ENCODE measurements at places on chromosomes 7 and 10.

- no peak for DNase-seq
Observed at GRCh38 chr7:1934017-1934416, 263.9 kb downstream of the ELFN1 start.

DNA sequence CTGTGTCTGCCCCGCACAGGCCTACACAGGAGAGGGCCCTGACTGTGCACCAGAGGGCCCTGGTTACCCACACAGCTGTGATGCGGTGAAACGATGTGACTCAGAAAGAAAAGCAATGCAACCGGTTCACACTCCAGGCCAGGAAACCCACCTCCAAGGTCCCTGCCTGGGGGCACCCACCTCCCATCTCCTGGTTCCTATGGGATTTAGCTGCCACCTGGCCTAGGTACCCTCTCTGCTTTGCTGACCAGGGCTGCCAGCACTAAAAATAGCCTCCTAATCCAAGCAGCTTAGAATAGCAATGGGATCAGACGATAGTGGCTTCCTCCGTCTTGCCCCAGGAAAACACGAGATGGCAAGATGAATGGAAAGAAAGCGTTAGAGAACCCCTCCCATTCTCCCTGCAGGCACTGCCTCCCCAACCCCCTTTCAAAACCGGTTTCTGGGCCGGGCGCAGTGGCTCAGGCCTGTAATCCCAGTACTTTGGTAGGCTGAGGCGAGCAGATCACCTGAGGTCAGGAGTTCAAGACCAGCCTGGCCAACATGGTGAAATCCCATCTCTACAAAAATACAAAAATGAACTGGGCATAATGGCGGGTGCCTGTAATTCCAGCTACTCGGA is 12.4 kb downstream of the RBP3 start:
- no peak for DNase-seq

GRCh38 chr7:28409716-28410627 is 2.3 kb upstream of the CREB5 start:
- DNase-seq: no peak

DNA sequence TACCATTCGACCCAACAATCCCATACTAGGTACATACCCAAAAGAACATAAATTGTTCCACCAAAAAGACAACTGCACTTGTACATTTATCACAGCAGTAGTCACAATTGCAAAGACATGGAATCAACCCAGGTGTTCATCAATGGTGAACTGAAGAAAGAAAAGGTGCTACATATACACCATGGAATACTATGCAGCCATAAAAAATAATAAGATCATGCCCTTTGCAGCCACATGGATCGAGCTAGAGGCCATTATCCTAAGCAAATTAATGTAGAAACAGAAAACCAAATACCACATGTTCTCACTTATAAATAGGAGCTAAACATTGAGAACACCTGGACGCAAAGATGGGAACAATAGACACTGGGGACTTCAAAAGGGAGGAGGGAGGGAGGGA is 79.3 kb upstream of the NEBL start:
- no peak for DNase-seq

DNA sequence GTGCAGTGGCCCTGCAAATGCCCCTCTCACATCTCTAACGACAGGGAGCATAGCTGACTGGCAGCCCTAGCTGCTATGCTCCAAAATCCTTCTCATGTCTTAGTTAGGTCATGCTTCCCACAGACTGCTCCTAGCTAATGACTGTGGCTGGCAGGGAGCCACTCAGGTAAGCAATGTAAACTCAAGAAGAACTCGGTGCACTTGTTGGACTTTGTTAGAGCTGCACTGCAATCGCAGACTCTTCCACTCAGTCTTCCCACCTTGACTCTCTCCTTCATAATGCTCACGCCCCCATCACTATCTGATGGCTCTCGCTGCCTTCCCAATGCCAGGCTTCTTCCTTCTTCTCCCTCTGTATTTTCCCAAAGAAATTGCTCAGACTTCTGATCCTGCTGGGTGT is 24.0 kb downstream of the OR9A2 start:
- no peak for DNase-seq

GRCh38 chr10:119444866-119445265 is 97.7 kb downstream of the RGS10 start:
- DNase-seq: no peak

- DNase-seq: no peak
Observed at GRCh38 chr10:96831200-96831866, 765 bp upstream of the LCOR start.

GRCh38 chr10:110010486-110011378 is 2.9 kb downstream of the ADD3 start:
- peak; percentile 33 for DNase-seq

GRCh38 chr10:47348138-47348651 is at the start of gene RBP3:
TSS of gene RBP3 (plus strand) at chr10:47348363. CDS start at chr10:47348485, 122 bp downstream.
- no peak for DNase-seq

DNA sequence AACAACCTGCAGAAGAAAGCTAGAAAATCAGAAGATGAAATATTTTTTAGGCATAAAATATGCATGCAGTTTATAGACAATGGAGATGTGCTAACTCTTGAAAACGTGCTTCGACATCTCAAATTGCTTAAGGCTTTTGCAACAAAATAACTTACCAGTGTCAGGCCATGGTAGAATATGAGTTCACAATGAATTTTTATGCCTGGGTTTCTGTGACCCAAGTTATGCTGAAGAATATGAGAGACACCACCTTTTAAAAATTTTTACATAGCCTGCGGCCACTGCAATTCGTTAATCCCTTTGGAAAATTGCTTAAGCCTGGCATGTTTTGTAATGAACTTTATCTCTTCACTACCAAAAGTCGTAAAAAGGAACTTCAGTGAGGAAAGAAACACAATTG is 170.1 kb upstream of the AKR1E2 start:
- DNase-seq: no peak

GRCh38 chr7:44145479-44145968 is 4.4 kb upstream of the MYL7 start:
- DNase-seq: no peak

DNA sequence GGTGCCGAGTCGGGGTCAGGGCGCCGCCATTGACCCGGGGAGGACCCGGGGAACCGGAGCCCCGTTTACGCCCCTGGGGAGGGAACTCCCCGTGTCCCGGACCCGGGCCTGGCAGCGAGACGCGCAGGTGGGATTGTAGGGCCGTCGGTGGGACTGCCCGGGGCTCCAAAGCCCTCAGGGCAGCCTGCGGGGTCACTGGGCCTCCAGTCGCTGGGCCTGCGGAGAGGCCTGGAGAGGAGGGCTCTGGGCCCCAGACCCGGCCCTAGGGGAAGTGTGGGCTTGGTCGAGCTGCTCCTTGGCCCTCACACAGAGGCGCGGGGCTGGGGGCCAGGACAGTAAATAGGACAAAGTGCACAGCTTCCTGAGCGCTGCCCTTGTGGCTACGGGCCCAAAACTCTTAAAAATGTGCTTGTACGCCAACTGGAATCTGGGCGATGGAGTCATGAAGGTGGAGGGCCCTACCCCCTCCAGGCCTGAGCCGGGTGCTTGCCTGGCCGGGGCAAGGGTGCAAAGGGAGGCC is 657 bp downstream of the ECHDC3 start:
- DNase-seq: no peak

DNA sequence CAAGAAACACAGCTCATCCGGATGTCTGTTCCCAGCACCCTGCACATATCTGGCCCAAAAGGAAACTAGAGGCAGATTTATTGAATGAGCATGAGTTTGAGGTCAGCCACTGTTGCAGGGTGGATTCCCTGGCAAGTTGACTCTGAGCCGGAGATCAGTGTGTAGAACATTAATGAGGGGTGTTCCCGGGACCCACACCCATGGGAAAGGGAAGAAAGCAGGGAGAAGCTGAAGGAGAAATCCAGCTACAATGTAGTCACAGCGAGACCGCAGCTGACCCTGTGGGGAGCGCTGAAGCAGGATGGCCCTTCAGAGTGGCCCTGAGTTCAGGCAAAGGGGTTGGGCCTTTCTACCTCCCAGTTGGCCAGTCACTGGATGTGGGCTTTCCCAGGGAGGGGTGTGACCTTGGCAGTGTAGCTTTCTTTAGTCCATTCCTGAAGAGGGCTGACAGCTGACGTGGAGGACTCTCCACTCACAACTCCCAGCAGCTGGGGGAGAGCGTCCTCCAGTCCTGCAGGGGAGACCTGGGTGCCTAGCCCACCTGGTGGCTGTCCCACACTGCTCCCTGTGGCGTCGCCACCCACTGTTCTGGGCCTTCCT is 324.2 kb upstream of the ZMIZ1 start:
- DNase-seq: peak; percentile 34

DNA sequence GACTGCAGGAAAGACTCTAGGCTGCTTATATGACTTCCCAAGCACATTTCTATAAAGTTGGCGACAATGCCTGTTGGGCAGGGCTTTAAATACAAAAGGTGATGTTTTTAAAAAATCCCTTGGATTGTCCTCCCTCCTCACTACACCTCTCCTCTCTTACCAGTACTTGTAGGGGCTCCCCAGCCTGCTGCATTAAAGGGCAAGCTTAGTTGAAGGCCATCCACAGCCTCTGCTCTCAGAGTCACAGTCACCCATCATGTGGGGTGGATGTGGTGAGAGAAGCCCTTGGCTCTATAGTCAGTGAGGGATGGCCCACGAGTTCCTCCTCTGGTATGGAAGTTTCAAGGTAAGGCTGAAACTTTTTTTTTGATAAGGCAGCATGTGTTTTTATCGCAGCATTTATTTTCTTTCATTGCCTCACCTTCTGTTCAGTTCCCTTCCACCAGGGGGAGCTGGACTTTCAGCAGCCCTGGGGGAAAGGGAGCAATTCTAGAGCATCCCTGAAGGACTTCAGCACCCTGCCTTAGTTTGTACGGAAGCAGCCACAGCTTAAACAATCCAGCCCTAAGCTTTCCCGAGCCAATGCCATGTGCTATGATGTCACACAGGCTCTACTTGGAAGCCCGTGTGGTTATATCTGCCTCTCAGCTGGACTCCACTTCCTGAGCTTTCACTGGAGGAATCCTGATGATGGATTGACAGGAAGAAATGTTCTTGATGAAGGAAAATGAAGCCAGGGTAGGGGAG is 131.9 kb downstream of the CALCR start:
- DNase-seq: peak; percentile 73

- no peak for DNase-seq
Observed at GRCh38 chr7:219581-220150, 27.3 kb downstream of the FAM20C start.

DNA sequence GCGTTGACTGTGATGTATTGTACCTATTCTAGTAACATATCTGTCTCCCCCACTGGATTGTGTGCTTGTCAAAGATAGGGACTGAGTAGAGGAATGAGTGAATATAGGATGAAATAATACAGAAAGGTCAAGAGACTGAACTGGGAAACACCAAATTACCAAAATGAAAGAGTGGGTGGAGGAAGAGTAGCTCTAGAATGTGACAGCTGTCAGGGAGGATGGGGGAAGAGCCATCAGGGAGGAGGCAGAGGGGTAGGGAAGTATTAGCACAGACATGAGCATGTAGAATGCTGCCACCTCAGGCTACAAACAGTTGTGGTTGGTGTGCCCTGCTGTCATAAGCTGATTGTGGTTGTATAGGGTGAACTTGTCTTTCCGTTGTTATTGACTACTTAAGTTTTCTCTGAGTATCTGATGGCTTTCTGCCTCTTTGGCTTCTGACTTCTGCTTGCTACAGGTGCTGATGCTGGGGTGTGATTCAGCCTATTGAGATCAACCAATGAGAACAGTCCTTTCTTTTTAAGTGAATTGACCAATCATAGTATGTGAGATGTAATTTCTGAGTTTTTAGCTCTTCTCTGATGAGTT is 5.6 kb downstream of the CCSER2 start:
- peak; percentile 35 for DNase-seq

GRCh38 chr10:97119058-97119745 is 66.6 kb downstream of the SLIT1 start:
- no peak for DNase-seq

GRCh38 chr10:17003151-17003550 is 126.5 kb downstream of the CUBN start:
- peak; percentile 65 for DNase-seq

GRCh38 chr10:119103903-119104653 is at the start of gene DENND10:
TSS of gene DENND10 (plus strand) at chr10:119104113. CDS start at chr10:119104143, 30 bp downstream.
- peak; percentile 62 for DNase-seq

GRCh38 chr10:90871279-90871765 is 452 bp upstream of the RPP30 start:
- peak; percentile 72 for DNase-seq

DNA sequence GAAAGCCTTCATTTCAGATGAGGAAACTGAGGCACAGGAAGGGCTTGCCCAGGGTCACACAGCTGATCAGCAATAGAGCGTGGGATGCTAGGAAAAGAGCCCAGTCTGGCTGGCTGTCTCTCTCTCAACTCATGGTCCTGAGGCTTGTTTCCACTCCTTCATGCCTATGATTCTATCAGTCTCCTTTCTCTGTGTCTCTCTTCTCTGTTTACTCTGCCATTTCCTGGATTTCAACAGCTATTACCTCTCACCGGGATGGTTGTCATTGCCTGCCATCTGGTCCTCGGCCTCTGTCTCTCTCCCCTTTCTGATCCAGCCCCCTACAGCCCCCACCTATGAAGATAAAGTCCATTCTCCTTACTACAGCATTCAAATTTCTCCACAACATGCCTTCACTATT is 93.3 kb upstream of the AGBL3 start:
- DNase-seq: no peak

- no peak for DNase-seq
Observed at GRCh38 chr10:119417852-119418251, 124.7 kb downstream of the RGS10 start.

GRCh38 chr10:121303287-121303890 is 294.9 kb downstream of the FGFR2 start:
- no peak for DNase-seq

DNA sequence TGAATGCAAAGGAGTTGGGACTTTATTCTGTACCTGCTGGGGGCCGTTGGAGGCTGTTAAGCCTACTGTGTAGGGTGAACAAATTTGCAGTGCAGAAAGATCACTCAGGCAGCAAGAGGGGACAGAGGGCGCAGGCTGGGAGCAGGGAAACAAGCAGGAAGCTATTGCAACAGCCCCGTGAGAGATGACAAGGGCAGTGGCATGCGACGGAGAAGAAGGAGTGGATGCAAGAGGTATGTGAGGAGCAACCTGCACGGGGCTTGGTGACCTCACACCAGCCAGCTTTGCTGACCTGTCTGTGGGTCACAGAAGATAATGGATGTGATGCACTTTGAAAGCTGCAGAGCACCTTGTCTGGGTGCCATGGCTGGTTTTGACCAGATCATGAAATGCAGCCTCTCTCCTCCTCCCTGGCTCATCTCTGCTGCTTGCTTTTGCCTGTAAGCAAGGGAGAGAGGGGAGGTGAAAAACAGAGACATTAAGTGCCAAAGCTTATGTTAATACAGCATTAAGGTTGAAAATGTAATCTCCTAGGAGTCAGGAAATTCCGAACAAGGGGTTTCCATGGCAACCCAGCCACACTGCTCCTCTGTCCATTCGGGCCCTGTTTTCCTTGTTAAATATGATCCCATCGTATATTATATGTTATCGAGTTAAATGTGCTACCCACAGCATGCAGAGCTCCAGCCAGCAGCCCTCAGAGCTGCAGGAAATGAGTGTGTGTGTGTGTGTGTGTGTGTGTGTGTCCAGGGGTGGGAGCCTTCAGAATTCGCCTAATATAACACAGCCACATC is 314.3 kb upstream of the ZMIZ1 start:
- DNase-seq: no peak

Data from SW480 (cell line).